ENCODE measurements at places on chromosomes 6 and 20.

DNA sequence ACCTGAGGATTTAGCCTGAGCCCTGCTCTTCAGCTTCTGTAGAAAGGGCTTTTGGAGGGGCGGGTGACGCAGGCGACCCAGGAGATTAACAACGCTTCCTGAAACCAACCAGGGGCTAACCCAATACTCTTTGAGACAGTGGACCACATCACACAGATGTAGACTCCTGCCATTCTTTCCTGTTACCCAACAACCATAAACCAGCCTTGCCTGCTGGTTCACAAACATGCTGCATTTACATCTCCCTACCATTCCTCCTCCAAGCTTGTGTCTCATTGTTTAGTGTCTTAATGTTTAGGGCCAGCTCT is 28.3 kb downstream of the PPP1R16B start:
- no peaks in the 10 kb centered on the region for H3K27me3 ChIP-seq
- H3K36me3 ChIP-seq = no peaks in the 10 kb centered on the region
- no peak overlapping the region for H3K27ac ChIP-seq
- peaks cover 8% of the 10 kb centered on the region for H3K4me1 ChIP-seq

- H3K4me1 ChIP-seq = peaks cover 4% of the 10 kb centered on the region
- no peak for DNase-seq
- no peak overlapping the region for H3K4me3 ChIP-seq
These were observed 93.5 kb downstream of the RPS12 start for GRCh38 chr6:132907914-132908313.

GRCh38 chr6:136644597-136644952 is 94.4 kb upstream of the MAP7 start:
- no peak for DNase-seq
- peaks cover 47% of the 10 kb centered on the region for H3K4me1 ChIP-seq
- peak overlapping the region; percentile 33 for H3K27ac ChIP-seq
- H3K4me3 ChIP-seq = no peak overlapping the region
- no peaks in the 10 kb centered on the region for H3K36me3 ChIP-seq

DNA sequence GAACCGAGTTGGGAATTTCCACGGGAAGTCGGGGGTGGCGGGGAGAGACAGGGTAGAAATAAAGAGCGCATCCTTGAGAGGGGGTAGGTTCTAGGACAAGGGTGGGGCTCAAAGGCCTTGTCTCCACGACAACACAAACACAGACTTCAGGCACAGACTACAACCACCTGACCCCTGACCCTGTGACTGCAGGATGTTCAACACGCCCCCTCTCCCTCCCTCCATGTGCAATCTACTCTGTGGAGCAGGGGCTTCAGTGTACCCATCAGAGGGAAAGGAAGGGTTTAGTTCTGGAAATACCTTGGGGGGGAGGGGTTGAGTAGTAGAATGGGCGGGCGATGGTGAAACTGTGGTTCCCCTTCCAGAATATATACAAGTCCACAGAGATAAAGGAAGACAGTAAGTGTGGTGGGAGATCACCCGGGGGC is 651 bp upstream of the TAPBP start:
- H3K36me3 ChIP-seq = peaks cover 12% of the 10 kb centered on the region
- peak overlapping the region; percentile 19 for H3K4me3 ChIP-seq
- DNase-seq = peak; percentile 59
- H3K27me3 ChIP-seq = no peaks in the 10 kb centered on the region
- H3K27ac ChIP-seq = peak overlapping the region; percentile 94

- no peak overlapping the region for H3K4me3 ChIP-seq
- no peak overlapping the region for H3K27ac ChIP-seq
- no peaks in the 10 kb centered on the region for H3K36me3 ChIP-seq
- DNase-seq = no peak
These were observed 147.3 kb downstream of the LAMA2 start for GRCh38 chr6:129030215-129030614.

DNA sequence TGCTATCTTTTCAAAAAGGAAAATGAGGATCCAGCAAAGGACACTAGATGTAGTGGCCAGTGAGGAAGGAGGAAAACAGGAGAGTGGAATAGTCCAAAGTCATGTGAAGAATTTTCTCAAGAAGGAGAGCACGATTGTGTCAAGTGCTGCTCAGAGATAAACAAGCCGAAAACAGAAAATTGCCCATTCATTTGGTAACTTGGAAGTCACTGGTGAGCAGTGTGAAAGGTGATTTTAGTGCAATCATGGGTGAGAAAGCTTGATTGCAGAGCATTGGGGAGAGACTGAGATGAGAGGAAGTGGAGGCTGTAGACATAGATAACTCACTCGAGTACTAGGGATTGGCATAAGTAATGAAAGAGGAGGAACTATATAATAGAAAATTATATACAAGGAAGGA is 26.0 kb upstream of the PRDM1 start:
- H3K4me1 ChIP-seq = peaks cover 3% of the 10 kb centered on the region
- H3K4me3 ChIP-seq = no peak overlapping the region
- H3K36me3 ChIP-seq = no peaks in the 10 kb centered on the region
- DNase-seq = no peak
- H3K27me3 ChIP-seq = no peaks in the 10 kb centered on the region
- no peak overlapping the region for H3K27ac ChIP-seq

GRCh38 chr6:93164781-93165180 is 254.6 kb downstream of the EPHA7 start:
- H3K27me3 ChIP-seq = no peaks in the 10 kb centered on the region
- DNase-seq = no peak
- H3K36me3 ChIP-seq = no peaks in the 10 kb centered on the region
- H3K27ac ChIP-seq = no peak overlapping the region
- no peak overlapping the region for H3K4me3 ChIP-seq

DNA sequence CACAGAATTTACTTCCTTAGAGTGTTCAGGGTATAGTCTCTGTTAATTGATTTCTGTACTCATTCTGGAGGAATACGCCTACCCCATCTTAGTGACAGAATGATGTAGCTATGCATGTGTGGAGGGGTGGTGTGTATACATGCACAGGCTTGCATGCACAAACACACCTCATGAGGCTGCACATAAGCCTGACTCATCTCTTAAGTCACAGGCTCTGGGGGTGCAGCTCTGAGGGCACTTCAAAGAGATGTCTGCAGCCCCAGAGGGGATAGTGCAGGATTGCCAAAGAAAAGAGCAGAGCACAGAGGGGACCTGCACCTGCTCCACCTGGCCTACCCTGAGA is 24.6 kb downstream of the TBX18 start:
- DNase-seq = no peak
- H3K27me3 ChIP-seq = no peaks in the 10 kb centered on the region
- H3K27ac ChIP-seq = no peak overlapping the region
- H3K4me1 ChIP-seq = no peaks in the 10 kb centered on the region
- no peak overlapping the region for H3K4me3 ChIP-seq
- no peaks in the 10 kb centered on the region for H3K36me3 ChIP-seq

DNA sequence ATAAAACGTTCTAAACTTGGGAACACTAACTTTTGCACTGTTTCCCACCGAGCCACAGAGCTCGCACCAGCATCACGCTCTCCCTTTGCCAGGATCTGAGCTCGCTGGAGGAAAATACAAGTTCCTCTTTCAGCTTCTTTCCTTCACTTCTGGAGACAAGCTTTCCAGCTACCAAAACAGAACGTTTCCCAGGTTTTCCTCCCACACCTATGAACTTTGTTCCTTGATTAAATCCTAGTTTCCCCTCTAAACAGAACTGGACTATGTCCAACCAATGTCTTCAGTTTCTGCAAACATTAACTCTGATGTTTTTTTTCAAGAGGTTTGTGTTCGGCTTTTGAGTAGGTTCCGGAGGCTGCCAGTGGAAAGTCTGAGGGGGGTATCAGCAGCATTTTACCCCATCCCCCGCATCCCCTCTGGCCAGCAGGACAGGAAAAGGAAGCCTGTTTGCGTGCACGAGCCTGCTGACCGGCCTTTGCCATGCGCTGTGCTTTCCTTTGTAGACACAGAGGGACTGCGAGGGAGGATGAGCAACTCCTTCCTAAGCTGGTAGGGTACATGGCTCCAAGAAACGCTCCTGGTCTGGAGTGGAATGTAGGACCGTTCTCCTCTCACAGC is 135.5 kb downstream of the LY86 start:
- H3K4me3 ChIP-seq = no peak overlapping the region
- H3K27ac ChIP-seq = peak overlapping the region; percentile 98
- H3K4me1 ChIP-seq = peaks cover 47% of the 10 kb centered on the region
- peak; percentile 61 for DNase-seq

GRCh38 chr6:153790876-153791473 is 248.1 kb upstream of the OPRM1 start:
- no peaks in the 10 kb centered on the region for H3K4me1 ChIP-seq
- no peak overlapping the region for H3K4me3 ChIP-seq

DNA sequence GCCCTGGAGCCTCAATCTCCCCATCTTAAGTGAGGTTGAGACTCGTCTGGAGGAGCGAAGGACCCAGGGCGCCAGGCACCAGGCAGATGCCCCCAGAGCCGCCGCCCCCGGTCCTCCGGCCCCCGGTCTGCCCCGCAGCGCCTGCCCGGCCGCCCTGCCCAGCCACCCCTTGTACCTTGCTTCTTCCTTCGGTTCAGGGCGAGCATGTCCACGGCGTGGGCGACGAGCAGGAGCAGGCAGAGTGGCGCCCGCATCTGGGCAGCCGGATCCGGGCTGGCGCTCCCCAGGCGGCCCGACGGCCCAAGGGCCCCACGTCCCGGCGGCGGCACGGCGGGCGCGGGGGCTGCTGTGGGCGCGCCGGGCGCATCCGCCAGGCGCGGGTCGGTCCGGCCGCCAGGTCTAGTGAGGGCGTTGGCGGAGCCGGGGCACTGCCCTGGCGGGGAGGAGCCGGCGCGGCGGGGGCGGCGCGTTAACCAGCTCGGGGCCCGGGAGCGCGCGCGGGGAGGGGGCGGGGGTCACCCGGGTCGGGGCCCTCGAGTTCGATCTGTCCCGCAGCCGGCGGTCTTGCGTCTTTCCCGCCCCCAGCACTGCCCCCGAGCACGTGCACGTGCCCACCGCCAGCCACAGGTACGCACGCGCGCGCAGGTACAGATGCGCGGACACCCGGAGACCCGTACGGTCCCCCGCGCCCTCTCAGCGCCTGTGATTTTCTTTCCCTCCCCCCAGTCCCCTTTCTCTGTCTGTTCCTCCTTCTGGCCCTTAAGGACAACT is at the start of gene RSPO4:
RSPO4 (minus strand) TSS at position 401 of the 771 bp plus-strand sequence; CDS start at position 254, 147 bp downstream.
- no peak within 1 kb of the TSS for H3K27ac ChIP-seq
- H3K27me3 ChIP-seq = peaks cover 4% of the 10 kb centered on the region
- H3K36me3 ChIP-seq = no peaks in the 10 kb centered on the region
- DNase-seq = peak; percentile 34

DNA sequence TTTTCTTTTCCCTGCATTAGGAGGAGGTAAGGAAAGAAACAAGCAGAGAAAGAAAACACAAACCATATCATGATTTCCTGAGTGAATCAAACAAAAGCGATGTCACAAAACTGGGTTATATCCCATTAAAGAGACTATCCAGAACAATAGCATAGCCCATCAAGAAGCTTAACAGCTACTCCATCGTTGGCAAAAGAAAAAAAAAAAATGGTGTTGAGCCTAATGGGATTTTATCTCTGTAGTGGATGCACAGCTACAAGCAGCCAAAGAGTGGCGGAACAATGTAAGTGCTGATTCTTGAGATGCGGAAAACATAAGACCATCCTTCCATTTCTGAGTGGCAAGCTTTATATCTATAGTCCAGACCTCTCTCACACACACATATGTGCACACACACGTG is 106.2 kb upstream of the NRSN1 start:
- no peak overlapping the region for H3K27ac ChIP-seq
- H3K36me3 ChIP-seq = no peaks in the 10 kb centered on the region
- H3K27me3 ChIP-seq = no peaks in the 10 kb centered on the region
- H3K4me3 ChIP-seq = no peak overlapping the region
- H3K4me1 ChIP-seq = no peaks in the 10 kb centered on the region

DNA sequence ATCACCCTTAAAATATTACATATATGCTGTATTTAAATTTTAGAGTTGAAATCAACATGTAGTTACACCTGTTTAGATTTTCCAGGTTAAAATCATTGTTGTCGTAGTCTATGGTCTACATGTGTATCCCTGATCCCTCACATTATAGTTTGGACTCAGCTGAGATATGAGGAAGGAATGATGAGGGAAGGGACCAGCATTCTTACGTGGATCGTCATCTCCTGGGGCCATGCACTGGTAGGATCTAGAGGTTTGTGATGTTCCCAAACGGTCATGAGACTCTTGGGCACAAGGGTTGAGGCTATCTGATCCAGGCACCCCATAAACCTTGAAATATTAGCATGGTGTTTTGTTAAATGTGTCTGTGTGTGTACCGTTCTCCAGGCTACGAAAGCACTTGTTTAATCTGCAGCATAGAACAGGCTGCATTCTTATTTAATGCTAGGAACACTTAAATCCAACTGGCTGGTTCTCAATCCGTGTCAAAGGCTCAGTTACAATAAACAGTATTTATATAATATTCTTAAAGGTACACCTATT is 55.4 kb downstream of the IPCEF1 start:
- no peaks in the 10 kb centered on the region for H3K36me3 ChIP-seq
- DNase-seq = peak; percentile 39
- peaks cover 61% of the 10 kb centered on the region for H3K4me1 ChIP-seq

DNA sequence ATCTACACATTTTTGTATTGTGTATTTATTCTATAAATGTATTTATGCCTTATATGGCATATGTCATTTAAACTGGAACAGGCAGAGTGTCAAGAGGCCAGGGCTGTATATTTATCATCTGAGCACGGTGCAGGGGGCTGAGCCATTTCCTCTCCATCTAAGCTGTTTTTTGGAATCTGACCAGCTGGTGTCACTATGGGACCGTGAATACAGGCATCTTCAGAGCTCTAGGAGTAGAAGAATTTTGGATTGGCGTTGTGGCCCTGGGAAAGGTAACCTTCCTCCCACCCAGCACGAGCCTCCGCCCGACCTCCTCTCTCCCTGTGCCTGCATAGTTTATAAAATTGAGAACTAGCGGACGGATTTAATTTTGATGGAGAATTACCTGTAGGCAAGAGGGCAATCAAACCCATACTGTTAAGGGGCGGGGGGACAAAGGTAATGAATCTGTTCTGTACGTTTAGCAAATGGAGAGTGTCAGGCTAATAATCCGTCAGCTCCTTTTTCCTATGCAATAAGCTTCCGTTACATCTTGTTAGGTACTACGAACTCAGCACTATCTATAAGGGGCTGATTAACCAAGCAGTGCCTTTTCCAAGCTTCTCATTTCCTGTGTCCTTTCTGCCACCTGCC is 29.0 kb upstream of the EEF1E1 start:
- no peak overlapping the region for H3K4me3 ChIP-seq
- no peak overlapping the region for H3K27ac ChIP-seq
- peak; percentile 54 for DNase-seq
- H3K27me3 ChIP-seq = no peaks in the 10 kb centered on the region
- no peaks in the 10 kb centered on the region for H3K36me3 ChIP-seq

DNA sequence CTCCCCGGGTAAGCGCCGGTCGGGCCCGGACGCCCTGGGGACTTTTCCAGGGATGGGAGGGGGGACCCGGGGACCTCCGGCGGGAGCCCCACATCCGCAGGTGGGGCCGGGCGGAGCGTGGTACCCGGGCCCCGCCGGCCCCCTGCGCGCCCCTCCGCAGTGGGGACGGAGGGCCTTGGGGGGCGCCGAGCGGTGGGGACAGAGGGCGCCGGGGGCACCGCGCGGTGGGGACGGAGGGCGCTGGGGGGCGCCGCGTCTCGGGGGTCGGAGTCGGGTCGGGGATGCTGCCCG is 270 bp downstream of the PLEKHG1 start:
- no peaks in the 10 kb centered on the region for H3K4me1 ChIP-seq
- no peaks in the 10 kb centered on the region for H3K36me3 ChIP-seq
- no peak for DNase-seq
- no peaks in the 10 kb centered on the region for H3K27me3 ChIP-seq
- H3K4me3 ChIP-seq = peak overlapping the region; percentile 72
